NCI-H2107 (cell line): ENCODE measurements at places on chromosomes 4 and X.

DNA sequence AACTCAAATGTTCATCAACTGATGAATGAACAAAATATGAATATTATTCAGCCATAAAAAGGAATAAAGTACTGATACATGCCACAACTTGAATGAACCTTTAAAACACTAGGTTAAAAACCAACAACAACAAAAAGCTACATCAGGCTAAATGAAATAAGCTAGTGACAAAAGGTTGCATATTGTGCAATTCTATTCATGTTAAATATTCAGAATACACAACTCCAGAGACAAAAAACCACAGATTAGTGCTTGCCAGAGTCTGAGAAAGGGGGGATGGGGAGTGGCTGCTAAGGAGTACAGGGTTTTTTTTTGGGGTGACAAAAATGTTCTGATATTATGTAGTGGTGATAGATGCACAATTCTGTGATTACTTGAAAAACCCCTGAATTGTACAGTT, 58.5 kb downstream of the HAUS3 start:
- no peak for DNase-seq

GRCh38 chr4:21452931-21453330, 495.6 kb downstream of the KCNIP4 start:
- DNase-seq, result no peak

DNA sequence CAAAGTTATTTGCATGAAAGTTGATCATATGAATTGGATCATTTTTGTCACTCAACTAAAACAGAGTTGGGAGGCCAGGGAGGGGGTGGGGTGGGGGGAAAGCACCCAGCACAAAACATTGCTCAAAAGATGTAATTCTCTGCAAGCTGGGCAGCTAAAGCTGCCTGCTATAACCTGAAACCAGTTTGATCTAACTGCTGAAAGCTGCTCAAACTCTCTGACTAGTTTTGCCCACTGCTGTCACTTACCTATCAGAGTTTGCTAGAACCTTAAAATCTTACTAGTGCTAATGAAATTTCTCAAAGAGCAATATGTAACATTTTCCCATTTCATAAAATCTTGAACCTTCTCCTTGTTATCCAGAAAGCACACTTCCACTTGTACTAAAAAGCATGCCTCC, 10.4 kb downstream of the CXCL8 start:
- DNase-seq, result no peak

DNA sequence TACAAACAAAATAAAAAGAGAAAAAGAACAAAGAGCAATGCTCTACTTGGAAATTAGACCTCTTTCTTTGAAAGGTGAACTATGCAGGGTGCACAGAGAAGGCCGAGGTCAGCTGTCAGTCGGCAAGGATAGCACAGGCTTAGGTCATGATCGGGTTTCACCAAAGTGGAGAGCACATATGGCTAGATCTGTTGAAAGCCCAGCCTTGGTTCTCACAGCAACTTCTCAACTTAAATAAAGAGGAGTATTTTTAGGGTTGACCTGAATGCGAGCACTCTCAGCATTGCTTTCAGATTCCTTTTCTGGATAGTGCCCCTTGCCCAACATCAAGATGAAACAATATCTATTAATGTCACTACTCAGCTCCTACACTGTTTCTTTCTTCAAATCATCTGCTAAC, 122.9 kb upstream of the GPC4 start:
- no peak for DNase-seq

- DNase-seq, result no peak
These were observed 80.3 kb upstream of the LSM6 start for GRCh38 chr4:146095091-146095690.
